Activated CD4-positive, alpha-beta memory T cell treated with anti-CD3 and anti-CD28 coated beads, Interleukin-2, amount 10 ng/mL, durations not matched to agents 7 days and 5 days (primary cell): ENCODE measurements at places on chromosomes 2 and 18. TPM values are rescaled to one million over a fixed set of nuclear protein-coding genes. Genes with fewer than 3 reads are reported as not detected.

CDH19 gene
- total RNA-seq = not detected

ACVR2A gene
- 15.2 TPM for total RNA-seq

GRCh38 chr2:101064125-101064502 is 62.0 kb downstream of the RPL31 start:
- H3K4me1 ChIP-seq = no peaks in the 10 kb centered on the region
- H3K4me3 ChIP-seq = no peak overlapping the region
- peaks cover 4% of the 10 kb centered on the region for H3K27me3 ChIP-seq

DNA sequence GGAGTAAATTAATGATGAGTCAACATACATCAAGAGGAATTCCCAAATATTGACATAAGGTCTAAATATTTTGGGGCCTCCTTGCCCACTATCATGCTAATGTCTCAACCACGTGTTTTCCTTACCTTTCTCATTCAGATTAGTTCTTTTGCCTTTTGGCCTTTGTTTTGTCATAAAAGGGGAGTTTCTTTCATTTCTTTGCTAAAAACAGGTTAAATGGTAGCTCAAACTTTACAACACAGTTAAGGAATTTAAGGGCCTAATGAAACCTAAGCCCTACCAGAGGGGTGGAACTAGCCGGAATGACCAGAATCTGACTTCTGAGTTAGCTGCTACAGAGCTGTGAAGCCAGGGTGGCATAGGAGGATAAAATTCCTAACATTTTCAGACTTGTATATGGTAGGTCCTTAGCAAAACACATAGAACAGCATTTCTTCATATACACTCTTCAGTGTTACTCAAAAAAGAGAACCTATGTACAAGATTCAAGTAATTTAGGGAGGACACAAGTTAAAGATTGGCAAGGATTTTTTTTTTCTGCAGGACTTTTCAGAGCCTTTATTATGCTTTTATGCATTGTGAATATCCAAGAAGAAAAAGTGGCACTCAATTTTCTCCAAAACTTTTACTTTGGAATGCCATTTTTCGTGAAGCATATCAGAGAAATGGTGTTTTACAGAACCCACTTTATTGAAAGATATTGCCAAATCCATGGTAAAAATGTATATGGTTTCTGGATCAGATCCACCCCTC is 633.1 kb downstream of the ARHGAP15 start:
- H3K4me1 ChIP-seq = no peaks in the 10 kb centered on the region
- no peak overlapping the region for H3K27ac ChIP-seq
- H3K27me3 ChIP-seq = no peaks in the 10 kb centered on the region
- H3K4me3 ChIP-seq = no peak overlapping the region
- no peak for DNase-seq
- H3K36me3 ChIP-seq = peaks cover 20% of the 10 kb centered on the region

GRCh38 chr2:95670686-95671085 is 78.9 kb downstream of the TRIM43 start:
- peaks cover 24% of the 10 kb centered on the region for H3K27me3 ChIP-seq
- no peaks in the 10 kb centered on the region for H3K36me3 ChIP-seq
- no peak overlapping the region for H3K4me3 ChIP-seq
- no peak for DNase-seq

YWHAQ gene
- total RNA-seq = 351 TPM

PRKCE gene
- total RNA-seq = 23.3 TPM

ESPNL gene
- total RNA-seq = 0.05 TPM

GRCh38 chr2:11080253-11081115 is 74.8 kb upstream of the SLC66A3 start:
- H3K4me3 ChIP-seq = no peak overlapping the region
- H3K36me3 ChIP-seq = no peaks in the 10 kb centered on the region
- H3K27ac ChIP-seq = no peak overlapping the region
- no peaks in the 10 kb centered on the region for H3K4me1 ChIP-seq

GRCh38 chr2:40554665-40555294 is 102.9 kb upstream of the SLC8A1 start:
- peak; percentile 49 for DNase-seq
- no peaks in the 10 kb centered on the region for H3K27me3 ChIP-seq
- H3K4me3 ChIP-seq = no peak overlapping the region
- no peaks in the 10 kb centered on the region for H3K4me1 ChIP-seq
- H3K27ac ChIP-seq = no peak overlapping the region

- peaks cover 49% of the 10 kb centered on the region for H3K4me1 ChIP-seq
- peak overlapping the region; percentile 96 for H3K27ac ChIP-seq
- peaks cover 25% of the 10 kb centered on the region for H3K36me3 ChIP-seq
- peak overlapping the region; percentile 92 for H3K4me3 ChIP-seq
- no peaks in the 10 kb centered on the region for H3K27me3 ChIP-seq
Observed at GRCh38 chr18:3452750-3453539, 3.0 kb downstream of the TGIF1 start.

DNA sequence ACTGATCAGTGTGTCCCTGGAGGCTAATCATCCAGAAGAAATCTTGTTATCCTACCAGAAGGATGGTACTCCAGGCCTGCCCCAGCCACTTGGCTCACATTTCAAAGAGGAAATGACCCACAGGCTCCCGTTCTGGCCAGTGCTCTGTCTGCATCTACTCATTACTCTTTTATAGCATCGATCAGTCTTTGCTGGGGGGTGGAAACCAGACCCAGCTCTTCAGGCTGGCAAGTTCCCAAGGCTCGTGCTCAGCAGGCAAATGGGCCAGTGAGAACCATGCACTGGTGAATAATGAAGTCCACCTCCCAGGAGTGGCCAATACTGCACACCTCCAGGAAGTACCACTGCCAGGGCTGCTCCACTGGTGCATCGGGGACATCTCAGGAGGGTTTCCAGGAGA is 38.8 kb downstream of the DNER start:
- no peak overlapping the region for H3K4me3 ChIP-seq
- DNase-seq = no peak
- H3K27me3 ChIP-seq = peaks cover 30% of the 10 kb centered on the region
- no peaks in the 10 kb centered on the region for H3K4me1 ChIP-seq

GRCh38 chr2:48474574-48475298 is 55.2 kb upstream of the STON1 start:
- no peaks in the 10 kb centered on the region for H3K4me1 ChIP-seq
- DNase-seq = no peak
- H3K4me3 ChIP-seq = no peak overlapping the region
- peaks cover 47% of the 10 kb centered on the region for H3K36me3 ChIP-seq

DNA sequence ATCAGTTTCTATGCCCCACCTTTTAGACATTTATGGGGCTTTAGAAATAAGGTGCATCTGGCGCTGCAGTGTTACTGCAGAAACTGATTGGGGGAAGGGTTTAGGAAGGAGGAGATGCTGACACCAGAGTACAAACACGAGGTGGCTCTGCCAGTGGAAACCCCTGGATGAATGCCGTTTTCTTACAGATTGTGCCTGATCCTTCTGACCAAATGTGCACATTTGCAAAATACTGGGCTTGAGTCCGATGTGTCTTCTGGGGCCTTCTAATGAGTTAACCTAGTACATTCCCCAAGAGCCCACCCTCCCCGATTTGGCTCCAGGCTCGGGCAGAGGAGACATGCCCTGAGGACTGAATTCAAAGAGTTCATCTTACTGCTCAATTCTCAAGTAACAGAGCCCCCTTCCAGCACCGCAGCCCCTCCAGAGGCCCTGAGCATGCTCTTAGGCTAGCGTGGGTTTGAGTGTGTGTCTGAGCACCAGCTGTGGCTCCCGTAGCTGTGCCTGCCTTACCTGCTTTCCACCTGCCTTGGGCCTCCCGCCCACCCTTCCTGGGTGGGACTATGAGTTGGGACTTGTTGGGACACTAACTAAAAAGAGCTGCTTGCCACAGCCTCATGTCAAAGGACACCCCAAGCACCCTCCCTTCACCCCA is 116.7 kb upstream of the COPS8 start:
- no peak for DNase-seq
- no peaks in the 10 kb centered on the region for H3K36me3 ChIP-seq
- no peak overlapping the region for H3K4me3 ChIP-seq
- H3K4me1 ChIP-seq = peaks cover 38% of the 10 kb centered on the region

DNA sequence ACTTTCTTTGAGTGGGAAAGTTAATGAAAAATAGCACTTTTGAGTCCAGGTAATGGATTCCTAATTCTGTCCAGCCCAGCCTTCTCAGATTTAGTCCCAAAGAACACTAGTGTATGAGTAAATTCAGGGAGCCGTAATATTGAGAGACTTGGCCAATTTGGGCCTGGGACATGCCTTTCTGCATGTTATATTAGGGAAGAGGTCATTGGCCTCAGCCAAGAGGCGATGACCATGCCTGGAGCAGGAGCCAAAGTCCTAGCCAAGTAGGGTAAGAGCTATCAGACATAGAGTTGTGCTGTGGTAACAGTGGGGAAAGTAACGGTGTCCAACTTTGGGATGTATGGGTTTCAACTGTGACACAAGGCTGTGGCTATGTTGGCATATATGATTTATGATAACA is 336.5 kb upstream of the ZNF804A start:
- no peak overlapping the region for H3K4me3 ChIP-seq
- DNase-seq = no peak
- H3K27me3 ChIP-seq = no peaks in the 10 kb centered on the region
- no peak overlapping the region for H3K27ac ChIP-seq
